Naive thymus-derived CD8-positive, alpha-beta T cell (primary cell): ENCODE measurements at places on chromosomes 5 and 9. TPM values are rescaled to one million over a fixed set of nuclear protein-coding genes. Genes with fewer than 3 reads are reported as not detected.
A peak's percentile ranks its signal among the peaks of the same experiment; 100 is the strongest.

The CDC20B gene
- not detected for total RNA-seq

The DBH gene
- not detected for total RNA-seq

The IL4 gene
- total RNA-seq, result not detected

The RGS7BP gene
- not detected for total RNA-seq

The SEC16A gene
- total RNA-seq, result 83.4 TPM

The C5orf52 gene
- total RNA-seq, result not detected

DNA sequence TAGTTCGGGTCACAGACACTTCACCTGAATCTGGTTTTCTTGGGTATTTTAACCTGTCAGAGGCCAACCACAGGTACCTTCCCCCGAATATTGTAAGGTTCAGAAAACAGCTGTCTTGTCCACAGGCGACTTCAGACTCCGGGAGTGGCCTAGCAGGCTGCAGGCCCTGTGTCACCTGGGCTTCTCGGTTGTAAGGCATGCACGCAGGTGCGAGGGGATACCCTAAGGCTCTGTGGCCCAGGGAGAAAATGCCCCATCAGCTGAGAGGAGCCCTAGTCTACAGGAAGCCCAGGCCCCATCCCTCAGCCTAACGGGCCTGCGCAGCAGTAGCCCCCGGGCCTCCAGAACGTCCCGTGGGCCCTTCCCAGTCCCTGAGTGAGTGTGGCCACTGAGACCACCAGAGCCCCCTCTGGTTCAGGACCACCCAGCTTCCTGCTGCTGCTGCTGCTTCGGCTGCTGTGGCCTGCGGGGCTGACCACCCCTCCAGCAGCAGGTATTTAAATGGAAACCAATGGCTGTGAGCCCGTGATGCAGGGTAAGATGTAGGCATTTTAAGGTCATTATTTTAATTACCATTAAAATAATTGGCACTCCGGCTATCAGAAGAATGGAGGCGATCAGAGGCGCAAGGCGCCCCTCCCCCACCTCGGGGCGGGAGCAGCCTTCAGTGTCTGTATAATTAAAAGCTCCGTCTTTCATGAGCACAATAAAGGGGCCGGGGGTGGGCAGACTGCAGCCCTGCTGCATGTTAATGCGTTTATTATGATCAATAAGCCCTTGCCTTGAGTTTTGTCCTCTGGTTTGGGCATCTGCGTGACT, 65.4 kb downstream of the PSMB7 start:
- DNase-seq, result no peak

GRCh38 chr5:113249206-113249605, 185.6 kb downstream of the TSSK1B start:
- DNase-seq, result no peak

DNA sequence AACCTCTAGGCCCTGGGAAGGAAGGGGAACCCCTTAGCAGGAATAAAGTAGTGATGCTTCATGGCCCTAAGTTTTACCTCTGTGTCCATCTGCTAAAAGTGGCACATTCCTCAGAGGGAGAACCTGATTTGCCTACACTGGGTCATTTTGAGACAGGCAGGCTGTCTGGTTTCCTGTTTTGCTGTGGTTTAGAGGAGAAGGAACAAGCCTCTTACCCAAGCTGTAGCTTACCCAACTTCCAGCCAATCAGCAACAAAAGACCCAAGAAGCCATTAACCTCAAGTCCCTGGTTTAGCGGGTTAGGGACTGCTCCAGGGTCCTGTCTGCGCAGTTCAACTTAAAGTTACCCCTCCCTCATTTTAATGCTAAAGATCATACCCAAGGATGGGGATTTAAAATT, 411.0 kb downstream of the MAT2B start:
- no peak for DNase-seq

DNA sequence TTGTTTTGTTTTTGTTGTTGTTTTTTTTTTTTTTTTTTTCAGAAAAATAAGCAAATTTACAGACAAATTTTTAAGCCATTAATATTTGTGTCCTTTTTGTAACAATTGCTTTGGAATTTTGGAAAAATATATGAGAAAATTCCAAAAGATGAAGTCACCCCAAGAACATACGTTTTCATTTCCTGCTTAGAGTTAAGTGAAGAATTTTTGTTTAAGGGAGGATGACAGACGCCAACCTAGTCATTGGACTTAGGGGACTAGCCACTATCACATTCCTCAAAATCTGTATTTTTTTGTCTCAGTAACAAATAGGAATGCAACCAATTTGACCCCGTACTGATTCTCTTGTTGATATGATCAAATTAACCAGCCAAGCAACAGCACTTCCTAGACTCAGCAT, 433.9 kb upstream of the SLC30A5 start:
- DNase-seq, result no peak

GRCh38 chr9:68625559-68625958, 79.5 kb upstream of the PIP5K1B start:
- DNase-seq, result no peak

GRCh38 chr5:107401470-107402122, 269.1 kb downstream of the EFNA5 start:
- no peak for DNase-seq

DNA sequence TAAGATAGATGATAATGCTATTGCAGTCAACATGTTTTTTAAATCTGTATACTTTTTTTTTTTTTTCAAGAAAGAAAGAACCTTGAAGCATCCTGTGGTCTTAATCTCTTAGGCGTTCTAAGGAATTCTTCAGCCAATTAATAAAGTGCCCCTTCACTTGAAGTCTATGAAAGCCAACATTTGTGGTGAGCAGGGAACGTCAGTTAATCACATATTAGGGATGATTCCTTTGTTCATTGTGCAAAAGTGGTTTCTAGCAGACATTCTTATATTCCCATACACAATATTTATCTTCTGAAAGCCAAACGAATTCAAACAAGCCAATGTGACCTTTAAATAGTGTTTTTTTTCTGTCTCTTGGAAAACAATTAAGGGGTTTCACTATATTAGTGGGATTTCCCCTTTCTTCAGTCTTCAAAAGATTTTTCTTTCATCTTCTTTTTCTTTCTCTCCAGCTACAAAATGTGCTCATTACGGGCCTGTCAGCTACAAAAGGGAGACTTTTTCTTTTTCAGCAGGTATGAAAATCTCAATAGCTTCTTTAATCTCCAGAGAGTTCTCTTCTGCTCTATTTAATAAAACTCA, 40.1 kb downstream of the TMEM167A start:
- no peak for DNase-seq

- DNase-seq, result no peak
These were observed 1046.7 kb upstream of the C9orf72 start for GRCh38 chr9:28620011-28620410.

DNA sequence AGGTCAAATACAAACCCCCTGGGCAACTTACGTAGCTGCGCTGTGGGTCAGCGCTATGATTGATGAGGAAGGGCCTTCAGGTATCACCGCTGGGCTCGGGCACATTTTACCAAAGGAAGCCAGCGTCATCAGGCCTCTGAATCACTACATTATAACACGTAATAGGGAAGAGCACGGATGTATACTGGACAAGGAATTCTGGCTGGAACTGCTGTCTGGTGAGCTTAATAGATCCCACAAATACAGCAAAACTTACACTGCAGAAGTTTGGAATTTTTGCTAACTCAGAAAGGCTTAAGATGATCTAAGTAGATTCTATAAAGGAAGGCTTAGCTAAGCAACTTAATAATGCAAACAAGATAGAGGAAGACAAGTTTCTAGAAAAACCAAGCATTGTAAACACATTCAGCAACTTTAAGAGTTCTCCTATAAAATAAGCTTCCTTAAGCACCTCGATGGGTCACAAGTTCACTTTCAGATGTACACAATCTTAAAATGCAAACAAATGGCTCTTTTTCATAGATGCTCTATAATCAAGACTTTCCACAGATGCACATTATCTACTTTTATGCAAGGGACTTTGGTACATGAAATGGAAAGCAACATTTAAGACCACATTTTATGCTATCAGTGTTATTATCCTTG, 360.1 kb upstream of the PANK3 start:
- no peak for DNase-seq

DNA sequence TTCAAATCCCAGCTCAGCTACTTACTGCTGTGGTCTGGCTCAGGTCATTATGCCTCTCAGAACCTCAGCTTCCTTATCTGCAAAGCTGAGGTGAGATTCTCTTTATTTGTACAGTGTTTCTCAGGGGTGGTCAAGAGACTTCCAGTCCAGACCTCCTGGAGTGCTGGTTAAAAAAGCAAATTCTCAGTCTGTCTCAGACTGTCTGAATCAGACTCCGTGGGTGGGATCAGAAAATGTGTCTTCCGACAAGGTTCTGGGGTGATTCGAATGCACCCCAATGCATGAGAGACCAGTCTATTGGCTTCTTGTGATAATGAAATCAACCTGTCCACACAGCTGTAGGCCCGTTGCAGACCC, 137.7 kb upstream of the SMIM23 start:
- DNase-seq, result no peak

DNA sequence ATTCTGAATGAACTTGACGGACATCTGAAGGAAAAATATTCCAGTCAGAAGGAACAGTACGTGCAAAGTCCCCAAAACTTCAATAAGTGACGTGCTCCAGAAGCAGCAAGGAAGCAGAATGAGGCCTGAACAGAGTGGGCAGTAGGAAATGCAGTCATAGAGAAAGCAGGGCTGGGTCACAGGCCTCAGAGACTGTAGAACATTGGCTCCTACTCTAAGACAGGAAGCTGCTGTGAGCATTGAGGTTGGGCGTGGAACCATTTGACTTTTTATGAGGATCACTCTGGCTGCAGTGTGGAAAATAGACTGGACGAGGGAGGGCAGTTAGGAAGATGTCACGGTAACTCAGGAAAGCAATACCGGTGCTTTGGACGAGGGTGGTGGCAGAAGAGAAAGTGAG, 64.0 kb downstream of the DOCK8 start:
- DNase-seq, result no peak

- DNase-seq, result no peak
These were observed 27.8 kb downstream of the PRRC2B start for GRCh38 chr9:131421691-131422090.

DNA sequence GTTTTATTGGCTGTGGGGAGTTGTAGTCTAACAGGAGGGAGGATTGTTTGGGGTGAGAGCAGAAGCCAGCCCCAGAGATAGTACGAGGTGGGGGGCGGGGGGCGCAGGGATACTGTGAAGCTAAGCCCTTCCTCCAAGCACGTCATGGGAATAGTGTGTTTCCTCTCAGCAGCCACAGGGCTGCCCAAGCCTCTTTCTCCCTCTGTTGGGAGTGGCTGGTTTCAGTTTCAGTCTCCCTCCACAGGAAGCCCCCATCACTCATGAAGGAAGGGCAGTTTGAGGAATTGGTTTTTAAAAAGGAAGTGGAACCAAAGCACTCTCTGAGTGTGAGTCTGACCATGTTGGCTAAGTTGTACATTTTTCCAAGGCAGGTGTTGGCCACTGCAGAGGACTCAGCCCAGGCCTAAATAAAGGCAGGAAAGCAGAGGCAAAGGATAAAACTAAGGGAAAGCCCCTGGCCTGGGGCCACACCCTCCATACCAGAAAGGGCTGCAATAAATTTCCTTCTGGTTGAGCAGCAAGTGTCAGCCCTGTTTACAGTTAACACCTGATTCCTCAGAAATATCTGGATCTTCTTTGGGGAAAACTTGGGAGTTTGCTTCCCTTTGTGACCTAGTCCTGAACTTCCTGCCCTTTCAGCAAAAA, 3.2 kb downstream of the RAB24 start:
- peak; percentile 51 for DNase-seq
